Kidney glomerular epithelial cell (primary cell): ENCODE measurements at places on chromosomes 4 and X.

- no peak for DNase-seq
Measured at GRCh38 chrX:148541584-148541940, 41.1 kb downstream of the AFF2 start.

DNA sequence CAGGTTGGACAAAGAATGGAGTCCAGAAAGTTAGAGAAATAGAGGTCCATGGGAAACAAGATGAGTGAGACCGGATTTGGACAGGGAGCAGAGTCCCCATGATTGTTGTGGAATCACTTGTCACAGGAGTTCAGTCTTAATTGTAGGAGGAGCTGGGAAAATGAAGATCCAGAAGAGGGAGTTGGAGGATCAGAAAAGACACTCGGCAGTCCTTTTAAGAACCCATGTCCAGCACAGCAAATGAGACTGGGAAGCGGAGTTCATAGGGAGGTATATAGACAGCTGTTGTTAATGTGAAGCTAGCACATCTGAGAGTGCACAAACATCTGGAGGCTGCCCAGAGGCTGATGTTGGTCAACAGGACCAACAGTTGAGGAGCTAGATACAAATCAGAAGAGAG lies 111.4 kb upstream of the RXFP1 start:
- no peak for DNase-seq

DNA sequence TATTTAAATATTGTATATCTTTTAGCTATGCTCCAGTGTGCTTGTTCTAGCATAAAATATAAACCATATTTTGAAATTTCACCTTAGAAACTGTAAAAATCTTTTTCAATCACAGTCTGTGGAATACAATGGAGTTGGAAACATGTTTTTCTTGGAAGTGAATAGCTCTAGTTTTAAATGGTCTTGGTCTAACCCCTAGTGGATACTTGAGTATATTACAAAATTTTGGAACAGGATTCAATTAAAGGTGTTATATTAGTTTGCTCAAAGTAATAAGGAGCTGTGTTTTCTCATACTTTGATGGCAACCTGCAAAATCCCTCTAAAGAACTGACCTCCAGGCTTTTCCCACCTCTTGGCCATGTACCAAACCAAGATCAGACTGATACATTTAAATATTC lies 48.2 kb downstream of the STK26 start:
- DNase-seq = no peak

DNA sequence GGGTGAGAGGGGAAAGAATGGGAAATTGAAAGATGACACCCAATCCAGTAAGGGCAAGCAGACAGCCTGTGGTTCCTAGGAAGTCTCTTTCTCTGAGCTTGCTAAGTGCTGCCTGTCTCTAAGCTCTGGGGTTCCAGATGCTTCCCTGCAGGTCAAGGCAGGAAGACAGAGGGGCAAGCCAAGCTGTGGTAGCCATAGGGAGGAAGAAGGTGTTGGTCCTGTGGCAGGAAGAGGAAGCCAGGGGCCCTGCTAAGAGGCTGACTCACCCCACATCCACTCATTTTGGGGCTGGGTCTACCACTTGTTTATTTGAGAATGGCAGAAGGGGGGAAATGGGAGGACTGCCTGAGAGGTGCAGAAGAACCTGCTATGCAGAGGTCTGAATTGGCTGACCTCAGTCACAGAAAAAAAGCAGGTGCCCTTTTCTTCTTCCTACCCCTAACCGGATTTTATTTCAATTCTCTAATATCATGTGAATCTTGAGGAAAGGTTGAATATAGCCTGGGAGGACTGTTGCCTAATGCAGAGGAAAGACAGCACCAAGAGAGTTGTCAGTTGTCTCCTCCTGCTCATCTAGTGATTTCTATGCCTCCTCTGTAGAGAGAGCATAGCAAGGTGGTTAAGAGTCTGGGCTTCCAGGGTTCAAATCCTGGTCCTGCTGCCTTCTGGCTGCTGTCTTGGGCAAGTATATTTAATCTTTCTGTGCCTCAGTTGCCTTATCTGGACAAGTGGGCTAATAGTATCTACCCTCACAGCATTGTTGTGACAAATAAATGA lies 27.4 kb downstream of the HOPX start:
- no peak for DNase-seq

GRCh38 chr4:96295143-96295741 lies 455.3 kb downstream of the PDHA2 start:
- DNase-seq = no peak

- DNase-seq = no peak
Measured at GRCh38 chrX:45758738-45759397, 558.2 kb upstream of the DIPK2B start.

DNA sequence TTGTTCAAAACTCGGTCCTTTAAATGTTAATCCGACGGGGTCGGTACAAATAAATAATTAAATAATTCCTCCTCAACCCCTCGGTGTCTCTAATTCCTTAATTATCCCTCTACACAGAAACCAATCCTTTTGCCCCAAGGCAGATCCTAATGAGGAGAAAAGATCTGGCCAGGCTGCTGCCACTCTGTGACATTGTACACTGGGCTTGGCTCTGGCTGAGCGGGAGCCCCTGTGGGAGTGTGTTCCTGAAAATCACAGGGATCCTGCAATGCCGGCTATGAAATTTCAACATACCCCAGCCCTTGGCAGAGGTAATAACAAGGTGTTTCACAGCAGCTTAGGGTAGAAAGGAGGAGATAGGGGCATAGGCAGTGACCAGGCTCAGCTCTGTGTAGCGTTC lies 96.0 kb downstream of the DHRSX start:
- DNase-seq = no peak

DNA sequence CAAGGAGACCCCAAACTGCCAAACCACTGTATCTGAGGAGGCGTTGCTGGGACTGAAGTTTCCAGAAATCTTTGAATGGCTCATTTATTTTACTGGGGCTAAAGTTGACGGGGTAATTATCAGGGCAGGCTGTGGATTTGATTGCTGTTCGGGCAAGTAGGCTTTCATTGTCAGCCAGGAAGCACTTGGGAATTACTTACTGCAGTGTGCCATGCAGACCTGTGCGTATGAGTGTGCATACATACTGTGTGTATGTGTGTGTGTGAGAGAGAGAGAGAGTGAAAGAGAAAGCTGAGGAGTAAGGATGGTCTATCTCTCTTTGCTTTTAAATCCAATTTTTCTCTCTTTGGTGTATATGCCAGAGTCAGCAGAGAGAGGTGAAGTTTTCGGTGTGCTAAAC lies 122.7 kb downstream of the NPNT start:
- no peak for DNase-seq

DNA sequence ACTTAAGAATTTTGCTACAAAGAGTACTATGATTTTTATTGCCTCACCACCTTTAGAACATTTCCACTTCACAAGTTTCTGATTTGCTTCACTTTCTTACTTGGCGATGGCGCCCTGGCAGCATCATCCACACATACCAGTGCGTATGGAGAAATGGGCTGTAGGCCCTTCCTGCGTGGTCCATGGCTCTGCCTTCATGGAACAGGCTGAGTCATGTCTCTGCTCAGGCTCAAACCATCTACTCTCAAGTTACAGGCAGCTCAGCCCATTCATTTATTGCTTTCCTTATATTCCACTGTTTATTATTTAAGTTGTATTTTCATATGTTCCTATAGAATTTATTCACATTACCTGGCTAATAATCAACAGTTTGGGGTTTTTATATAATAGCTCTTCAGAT lies 21.1 kb downstream of the CASP3 start:
- DNase-seq = no peak

DNA sequence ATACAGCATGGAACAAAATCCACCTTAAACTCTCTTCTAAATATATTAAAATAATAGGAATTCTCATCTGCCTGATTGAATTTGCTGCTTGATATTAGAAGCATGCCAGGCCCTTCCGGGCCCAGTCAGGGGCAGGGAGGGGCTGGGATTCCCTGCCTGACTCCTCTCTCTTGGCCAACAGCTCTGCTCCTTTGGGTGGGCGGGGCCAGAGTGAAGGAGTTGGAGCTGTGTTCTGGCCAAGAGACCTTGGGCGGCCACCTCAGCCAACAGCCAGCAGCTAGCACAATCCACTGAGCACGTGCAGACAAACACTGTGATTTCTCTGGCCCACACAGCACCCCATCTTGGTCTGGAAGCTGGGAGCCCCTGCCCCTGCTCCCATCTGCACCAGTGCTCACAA lies 140.3 kb downstream of the PJA1 start:
- DNase-seq = peak; percentile 41

- DNase-seq = no peak
Measured at GRCh38 chr4:101018836-101019235, 328.5 kb downstream of the PPP3CA start.

GRCh38 chr4:110005461-110006056 lies 92.9 kb downstream of the EGF start:
- DNase-seq = peak; percentile 76

DNA sequence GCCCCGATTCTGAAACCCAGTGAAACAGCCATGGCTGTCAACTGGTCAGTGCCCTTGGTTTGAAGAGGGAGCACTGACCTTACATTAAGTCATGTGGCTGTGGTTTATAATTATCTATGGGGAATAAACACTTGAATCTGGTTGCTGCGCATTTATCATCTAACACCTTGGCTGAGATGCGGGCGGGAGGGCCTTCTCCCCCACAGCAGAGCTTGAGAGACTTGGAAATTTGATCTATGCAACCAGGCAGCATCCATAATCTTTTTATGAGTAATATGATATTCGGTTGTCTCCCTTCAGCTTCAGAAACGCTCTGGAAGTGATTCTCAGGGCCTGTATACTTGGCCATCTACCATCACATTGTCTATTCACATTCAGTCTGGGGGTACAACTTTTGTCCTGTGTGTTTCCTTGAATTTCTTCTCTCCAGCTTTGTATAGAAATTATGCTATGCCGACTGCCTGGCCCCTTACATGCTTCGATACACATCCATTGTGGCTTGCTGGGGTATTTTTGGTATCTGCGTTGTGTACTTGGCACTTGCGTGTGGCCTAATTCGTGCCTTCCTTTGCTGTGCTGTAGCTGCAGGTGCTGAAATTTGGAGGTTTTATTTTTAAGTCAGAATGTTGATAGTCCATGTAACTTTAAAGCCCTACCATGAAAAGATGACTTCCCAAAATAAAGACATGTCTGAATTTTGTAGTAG lies 321.6 kb downstream of the ARHGAP10 start:
- no peak for DNase-seq

DNA sequence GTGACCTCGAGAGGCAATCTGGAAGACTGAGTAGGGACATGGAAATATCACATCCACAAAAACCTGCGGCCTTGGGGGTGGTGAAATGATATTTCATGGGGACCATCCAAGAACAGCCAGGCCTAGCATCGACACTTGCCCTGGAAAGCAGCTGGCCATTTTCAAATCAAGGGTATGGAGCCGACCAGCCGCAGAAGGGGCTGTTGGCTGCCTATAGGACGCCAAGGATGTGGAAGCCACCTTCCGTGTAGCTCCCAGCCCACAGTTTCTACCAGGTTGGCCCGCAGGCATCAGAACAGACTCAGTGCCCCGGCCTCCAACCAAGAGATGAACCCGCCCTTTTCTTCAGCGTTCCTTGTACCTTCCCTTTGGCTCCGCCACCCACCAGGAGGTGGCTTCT lies 5.4 kb upstream of the LOC101059915 start:
- no peak for DNase-seq

DNA sequence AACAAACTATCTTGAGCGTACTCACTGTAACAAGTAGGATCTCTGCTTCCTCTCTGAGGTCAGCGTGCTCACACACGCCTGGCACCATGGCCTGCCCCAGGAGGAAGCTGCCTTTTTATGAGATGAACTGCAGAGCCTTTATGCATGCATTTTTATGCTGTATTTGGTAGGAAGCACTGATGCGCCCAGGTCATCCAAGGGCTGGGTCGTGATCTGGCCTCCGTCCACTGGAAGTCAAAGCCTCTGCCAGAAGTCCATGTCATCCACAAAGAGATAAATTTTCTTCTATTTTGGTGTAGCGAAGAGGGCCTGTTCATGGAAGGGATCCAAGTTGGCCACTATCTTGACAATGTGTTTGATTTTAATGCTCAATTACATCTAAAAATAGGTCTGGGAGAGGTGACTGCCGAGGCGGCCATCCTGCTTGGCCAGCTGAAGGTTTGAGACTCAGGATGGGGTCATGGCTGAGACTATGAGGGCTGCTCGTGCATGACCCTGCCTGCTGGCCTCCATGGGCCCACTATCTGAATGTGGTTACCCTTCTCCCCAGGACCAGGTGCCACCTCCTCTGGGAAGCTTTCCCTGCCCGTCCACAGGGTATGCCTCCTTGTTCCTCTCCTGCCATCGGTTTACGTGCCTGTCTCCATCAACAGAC lies 50.3 kb downstream of the HTRA3 start:
- DNase-seq = no peak

DNA sequence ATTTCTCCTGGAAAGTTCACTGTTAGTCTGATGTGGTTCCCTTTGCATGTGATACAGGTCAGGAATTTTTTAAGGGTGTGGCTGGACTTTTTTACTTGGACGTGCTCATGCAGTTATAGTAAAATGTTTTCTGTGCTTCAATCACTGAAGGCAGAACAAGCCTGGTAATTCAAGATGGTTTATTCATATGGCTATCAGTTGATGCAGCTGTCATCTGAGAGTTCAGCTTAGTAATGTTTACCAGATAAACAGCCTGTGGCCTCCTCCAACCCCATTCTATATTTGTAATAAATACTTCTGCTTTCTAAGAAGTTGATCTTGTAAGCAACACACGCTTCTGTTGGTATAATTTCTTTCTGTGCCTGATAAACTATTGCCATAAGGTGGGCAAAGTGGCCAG lies 2105.9 kb downstream of the ARAP2 start:
- DNase-seq = no peak

- DNase-seq = no peak
Measured at GRCh38 chr4:8723222-8723980, 130.8 kb downstream of the CPZ start.

GRCh38 chr4:153142700-153143438 lies 61.4 kb upstream of the TRIM2 start:
- DNase-seq = peak; percentile 69

DNA sequence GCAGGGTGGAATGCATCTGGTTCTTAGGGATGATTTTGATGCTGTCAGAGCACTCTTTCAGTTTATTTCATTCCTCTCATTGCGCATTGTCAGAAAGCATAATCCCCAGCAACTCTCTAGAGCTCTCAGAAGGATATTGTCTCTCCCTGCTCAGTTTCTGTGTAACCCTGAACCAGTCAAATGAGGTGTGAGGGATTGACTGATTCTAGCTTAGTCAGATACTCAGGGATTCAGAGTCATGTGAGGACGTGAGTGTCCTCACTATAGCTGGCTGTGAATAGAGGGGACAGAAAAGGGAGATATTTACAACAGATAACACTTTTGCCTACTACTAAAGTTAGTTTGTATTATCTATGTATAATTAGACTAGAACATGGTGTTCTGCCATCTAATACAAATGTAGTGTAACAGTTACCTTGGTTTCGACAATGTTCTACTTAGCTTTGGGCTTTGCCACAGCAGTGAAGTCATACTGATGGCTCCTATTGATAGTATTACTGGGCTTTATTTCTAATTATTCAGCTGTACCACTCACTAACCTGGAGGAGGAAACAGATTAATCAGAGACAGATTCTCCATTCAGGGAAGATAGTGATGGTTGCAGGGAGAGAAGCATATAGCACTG lies 19.5 kb downstream of the AP1AR start:
- no peak for DNase-seq

- DNase-seq = no peak
Measured at GRCh38 chr4:153209410-153209809, 5.2 kb downstream of the TRIM2 start.

- no peak for DNase-seq
Measured at GRCh38 chr4:145736241-145736831, 56.4 kb downstream of the C4orf51 start.
